PC-3 (cell line): ENCODE measurements at places on chromosomes 7 and 10. TPM values are rescaled to one million over a fixed set of nuclear protein-coding genes. Genes with fewer than 3 reads are reported as not detected.

DNA sequence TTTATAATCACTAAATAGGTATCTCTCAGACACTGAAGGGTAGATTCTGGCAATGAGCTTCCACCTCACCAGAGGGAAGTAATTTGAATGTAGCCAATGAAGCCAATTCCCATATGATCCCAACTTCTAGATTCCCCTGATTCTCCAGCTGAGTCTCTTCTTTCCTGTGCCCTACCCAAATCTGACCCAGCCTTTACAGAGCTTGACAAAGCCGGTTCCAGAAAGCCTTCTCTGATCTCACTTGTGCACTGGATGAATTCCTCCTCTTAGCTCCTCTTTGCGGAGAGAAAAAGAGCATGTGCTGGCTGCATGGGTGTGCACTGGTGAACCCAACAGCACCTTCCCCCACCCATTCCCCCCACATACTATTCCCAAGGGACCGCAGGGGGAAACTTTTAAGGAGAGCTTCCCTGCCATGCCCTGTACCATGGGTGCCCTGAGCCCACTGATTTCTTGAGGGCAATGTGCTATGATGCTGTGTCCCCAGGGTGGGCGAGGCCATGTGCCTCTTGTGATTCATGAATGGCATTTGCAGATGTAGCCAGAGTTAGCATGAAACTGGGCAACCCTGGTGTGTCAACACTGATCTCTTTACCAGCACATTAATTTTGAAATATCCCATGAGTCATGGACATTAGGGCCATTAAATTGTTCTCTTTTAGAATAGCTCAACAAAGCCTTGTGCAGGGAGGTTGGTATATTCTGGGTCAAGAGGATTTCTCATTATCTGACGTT is 50.4 kb upstream of the PLEKHA1 start:
- peak; percentile 50 for DNase-seq

GRCh38 chr7:117043108-117043825 is 90.0 kb downstream of the ST7 start:
- no peak for DNase-seq

GRCh38 chr7:47693216-47693615 is 111.3 kb upstream of the TNS3 start:
- DNase-seq, result peak; percentile 94

DNA sequence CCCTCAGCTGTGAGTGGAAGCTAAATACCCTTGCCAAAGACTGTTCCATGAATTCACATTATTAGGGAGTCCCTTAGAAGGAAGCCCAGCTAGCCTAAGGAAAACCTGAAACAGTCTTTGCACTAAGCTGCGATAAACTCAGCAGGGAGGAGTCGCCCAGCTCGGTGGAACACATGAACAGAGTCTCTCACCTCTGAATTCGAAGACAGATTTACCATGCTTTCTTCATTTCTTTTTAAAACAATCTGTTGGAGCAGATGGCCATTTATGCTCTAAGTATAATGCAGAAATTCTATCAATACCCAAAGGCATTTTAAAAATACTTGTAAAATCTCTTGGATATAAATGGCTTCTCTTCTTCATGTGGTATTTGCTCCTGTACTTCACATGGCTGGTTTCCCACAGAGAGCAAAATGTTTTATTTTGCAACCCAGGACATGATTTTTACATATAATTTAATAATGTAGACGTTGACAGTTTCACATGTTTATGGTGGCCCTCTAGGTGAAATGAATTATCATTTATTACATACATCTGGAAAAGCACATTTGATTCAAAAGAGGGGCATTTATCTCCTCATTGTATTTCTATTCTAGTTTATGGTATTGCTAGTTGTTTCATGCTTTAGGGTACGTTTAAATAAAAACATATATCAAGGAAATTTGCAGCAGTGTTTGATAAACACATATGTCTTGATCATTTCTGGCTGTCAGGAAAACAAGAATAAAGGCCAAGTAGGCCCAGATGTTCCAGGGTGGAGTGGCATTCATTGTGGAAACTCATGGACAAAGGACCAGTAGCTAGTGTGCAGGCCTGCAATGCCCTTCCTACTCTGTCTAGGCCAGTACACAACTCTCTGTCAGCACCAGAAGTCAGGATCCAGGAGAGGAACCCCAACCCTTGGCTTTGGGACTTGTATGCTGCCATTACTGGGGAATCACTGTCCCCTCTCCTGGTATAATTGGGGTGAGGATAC is 52.2 kb downstream of the LRGUK start:
- DNase-seq, result no peak

The FAM221A gene
- 0.75 and 5.6 TPM in 2 replicates for total RNA-seq
